ENCODE measurements at places on chromosomes 11 and 22.

- DNase-seq, result no peak
Observed at GRCh38 chr22:46242076-46242475, 8.0 kb downstream of the CDPF1 start.

DNA sequence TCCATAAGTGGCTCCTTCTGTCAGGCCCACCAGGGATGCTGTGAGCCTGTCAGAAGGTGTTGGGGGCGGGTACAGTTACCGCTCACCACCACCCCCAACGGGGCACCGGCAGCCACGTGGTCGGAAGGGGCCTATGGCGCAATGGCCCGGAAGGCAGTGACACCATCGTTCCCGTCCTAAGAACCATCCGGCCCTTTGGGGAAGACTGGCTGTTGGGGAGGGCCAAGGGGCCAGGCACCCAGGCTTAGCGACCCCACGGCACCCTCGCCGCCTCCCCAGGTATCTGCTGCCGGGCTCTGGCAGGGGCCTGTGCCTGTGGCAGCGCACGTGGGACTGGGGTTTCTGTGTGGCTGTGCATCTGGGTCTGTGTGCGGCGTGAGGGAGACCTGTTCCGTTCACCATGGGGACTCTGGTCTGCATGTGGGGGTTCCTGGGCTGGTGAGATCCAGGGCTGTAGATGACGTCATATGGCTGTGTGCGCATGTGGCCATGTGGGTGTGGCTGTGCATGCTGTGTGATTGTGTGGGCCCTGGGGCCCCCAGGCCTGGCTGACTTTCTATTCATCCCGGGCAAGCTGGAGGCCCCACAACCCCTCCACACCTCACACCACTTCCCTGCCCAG lies 717 bp downstream of the OSM start:
- peak; percentile 72 for DNase-seq

DNA sequence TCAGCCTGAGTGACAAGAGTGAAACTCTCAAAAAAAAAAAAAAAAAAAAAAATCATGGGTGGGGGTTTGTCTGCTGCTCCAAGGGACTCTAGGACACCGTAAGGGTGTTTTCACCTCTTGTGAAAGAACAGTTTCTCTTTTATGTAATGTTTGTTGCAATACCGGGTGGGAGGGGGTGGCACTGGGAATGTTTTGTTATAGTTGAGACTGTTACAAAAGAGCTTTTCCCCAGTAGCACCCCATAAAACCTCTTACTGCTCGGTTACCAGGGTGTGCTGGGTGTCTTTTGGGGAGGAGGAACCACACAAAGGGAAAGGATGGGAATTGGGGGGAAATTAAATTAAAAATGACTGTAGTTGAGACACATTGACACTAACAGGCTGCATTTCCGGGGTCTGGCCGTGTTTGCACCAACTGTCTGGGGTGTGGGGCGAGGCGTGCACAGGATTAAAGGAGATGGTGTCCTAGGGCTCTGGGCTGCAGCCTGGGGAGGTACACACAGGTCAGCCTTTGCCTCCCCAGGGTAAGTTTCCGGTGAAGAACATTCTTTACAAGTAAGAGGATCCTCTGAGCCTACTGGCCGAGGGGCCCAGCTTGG lies 1.6 kb downstream of the NFAM1 start:
- DNase-seq, result no peak

GRCh38 chr11:76073724-76074123 lies 132.6 kb downstream of the WNT11 start:
- DNase-seq, result no peak

- no peak for DNase-seq
Observed at GRCh38 chr11:22516111-22516510, 109.5 kb downstream of the FANCF start.

- DNase-seq, result no peak
Observed at GRCh38 chr11:67665541-67666302, 8.7 kb downstream of the ALDH3B2 start.

DNA sequence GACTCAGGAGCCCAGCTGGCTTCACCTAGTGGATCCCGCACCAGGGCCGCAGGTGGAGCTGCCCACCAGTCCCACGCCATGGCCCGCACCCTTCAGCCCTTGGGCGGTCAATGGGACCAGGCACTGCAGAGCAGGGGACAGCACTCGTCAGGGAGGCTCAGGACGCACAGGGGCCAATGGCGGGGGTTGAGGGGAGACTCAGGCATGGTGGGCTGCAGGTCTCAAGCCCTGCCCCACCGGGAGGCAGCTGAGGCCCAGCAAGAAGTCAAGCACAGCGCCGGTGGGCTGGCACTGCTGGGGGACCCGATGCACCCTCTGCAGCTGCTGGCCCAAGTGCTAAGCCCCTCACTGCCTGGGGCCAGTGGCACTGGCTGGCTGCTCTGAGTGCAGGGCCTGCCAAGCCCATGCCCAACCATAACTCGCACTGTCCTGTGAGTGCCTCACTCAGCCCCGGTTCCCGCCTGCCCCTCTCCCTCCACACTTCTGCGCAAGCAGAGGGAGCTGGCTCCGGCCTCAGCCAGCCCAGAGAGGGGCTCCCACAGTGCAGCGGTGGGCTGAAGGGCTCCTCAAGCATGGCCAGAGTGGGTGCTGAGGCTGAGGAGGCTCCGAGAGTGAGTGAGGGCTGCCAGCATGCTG lies 111.7 kb upstream of the PGR start:
- DNase-seq, result no peak

DNA sequence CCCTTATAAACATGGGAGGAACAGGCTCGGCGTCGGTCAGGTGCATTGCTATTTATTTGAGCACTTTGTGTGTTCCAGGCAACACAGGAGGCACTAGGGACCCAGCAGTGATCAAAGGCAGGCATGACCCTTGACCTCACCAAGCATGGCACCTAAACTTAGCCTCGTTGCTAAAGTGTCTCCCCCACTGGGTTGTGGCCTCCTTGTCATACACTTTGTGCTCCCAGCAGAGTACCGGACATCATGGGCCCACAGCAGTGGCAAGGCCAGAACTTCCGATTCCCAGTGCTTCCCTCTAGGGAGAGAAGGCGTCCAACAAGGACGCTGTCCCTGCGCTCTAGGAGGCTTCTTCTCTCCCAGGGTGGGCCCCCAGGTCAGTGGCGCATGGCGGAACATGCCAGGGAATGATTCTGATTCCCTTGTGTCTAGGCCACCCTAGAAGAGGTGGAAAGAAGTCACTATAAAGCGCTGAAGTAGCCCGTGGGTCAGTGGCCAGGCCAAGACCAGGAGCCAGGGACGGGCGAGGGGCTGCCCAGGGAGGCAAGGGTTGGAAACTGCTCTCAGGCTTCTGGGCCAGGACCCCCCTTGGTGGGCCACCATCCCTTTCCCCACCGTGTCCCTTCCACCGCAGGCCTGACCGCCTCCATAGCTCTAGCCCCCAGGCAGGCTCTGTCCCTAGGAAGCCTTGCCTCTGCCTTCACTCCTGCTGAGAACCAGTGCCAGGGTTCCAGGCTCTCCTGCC lies 19.7 kb downstream of the TOM1 start:
- DNase-seq, result no peak

- no peak for DNase-seq
Observed at GRCh38 chr11:41256041-41256440, 203.4 kb downstream of the LRRC4C start.

DNA sequence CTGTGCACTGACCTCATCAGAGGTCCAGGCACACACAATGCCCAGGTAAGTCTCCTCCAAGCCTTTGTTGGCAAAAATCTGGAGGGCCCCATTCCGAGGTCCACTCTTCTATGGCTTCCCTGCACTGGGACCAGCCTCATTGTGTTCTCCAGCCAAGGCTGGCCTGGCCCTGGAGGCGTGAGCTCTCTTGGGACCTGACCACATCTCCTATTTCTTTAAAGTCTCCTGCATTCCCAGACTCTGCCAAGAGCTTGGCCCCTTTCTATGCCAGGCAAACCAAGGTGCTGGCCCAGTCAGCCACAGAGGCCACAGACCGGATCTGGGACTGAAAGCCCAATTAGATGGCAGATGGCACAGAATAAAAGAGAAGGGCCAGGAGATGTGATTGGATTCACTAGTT lies 55.1 kb downstream of the C11orf58 start:
- no peak for DNase-seq

- DNase-seq, result no peak
Observed at GRCh38 chr22:44179196-44179988, 1.3 kb upstream of the PARVG start.

- no peak for DNase-seq
Observed at GRCh38 chr11:16786131-16786530, 47.7 kb downstream of the C11orf58 start.

GRCh38 chr11:120192831-120193625 lies 17.8 kb upstream of the OAF start:
- no peak for DNase-seq

GRCh38 chr22:43381693-43382092 lies 30.1 kb upstream of the MPPED1 start:
- DNase-seq, result no peak

GRCh38 chr22:38952281-38952993 lies 5.0 kb upstream of the APOBEC3A start:
- DNase-seq, result no peak

DNA sequence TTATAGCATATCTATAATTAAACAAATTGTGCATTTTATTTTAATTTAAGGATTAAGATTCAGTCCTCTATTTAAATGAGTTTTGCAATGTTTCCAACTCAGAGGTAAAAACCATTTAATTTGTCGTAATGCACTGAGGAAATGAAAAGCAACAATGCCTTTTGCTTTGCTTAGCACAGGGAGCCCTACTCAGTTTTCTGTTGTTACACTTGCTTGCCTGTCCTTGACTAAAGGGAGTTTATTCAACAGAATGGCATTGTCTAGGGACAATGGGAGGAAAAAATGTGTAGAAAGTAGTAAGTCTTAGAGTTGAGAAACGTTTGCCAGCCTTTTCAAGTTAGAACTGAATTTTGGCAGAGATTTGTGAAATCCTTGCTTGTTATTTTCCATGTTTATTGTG lies 734.2 kb upstream of the ANO3 start:
- DNase-seq, result no peak

DNA sequence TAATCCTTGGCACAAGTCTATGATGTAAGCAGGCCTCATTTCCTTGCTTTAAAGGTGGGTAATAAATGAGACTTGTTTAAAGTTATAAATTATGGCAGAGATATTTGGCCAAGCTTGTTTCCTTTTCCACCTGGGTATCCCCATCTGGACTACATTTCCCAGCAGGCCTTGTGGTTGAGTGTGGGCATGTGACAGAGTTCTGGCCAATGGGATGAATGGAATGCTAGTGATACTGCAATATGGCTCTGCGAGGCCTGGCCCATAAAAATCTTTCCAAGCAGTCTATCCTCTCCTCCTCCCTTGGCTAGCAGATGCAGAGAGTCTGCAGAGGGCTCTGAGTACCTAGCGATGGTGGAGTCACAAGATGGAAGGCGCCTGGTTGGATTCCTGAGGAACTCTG lies 102.5 kb downstream of the TIMP3 start:
- DNase-seq, result no peak

DNA sequence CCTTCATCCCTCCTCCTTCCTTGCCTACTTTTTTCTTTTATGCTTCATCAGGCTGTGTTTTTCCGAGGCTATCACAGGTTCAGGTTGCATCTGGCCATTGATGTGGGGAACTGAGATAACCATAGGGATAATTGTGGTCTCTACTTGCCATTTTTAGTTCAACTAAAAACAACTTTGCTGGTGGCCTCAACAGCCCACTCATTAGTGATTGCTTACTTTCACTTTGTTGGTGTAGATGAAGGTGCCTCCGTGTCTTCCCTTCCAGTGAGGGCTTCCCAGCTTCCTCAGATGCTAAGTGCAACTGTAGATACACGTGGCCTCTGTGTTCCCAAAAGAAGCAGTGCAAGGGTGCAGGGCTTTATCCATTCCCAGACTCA lies 35.0 kb downstream of the KCNJ1 start:
- no peak for DNase-seq

GRCh38 chr22:28137036-28137435 lies 218.0 kb upstream of the PITPNB start:
- no peak for DNase-seq

DNA sequence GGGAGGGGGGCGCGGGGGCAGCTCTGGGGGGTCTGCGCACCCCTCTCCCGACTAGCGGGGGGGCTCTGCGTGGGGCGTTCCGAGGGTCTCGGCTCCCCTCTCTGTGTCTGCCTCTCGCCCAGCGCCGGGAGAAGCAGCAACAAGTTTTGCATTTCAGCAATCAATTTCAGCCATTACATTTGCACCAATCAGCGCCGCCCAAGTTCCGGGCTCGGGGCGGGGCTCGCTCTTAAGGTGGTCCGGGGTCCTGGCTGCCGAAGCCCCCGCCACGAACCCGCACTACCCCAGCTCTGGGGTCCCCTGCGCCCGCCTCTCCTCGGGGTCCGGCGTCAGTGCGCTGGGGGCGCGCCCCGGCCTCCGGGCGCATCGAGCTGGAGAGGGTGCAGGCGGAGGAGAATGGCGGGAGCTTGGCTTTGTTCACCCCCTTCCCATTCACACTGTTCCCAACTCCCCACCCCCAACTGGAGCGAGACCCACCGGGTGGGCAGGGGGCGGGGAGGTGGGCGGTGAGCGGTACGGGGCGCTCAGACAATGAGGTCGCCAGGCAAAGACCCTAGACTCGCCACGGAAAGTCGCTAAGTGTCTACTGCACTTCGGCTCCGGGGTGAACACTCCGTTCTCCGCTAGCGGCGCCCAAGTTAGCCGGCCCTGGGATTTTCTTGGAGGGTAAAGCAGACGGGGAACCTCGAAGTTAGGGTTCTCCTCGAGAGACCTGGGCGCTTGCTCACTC lies at the start of gene MN1:
Gene MN1 (minus strand): TSS at position 141 of the 730 bp plus-strand sequence. CDS start 1,213 bp downstream, outside the sequence.
- DNase-seq, result peak; percentile 29

- DNase-seq, result no peak
Observed at GRCh38 chr11:78818201-78818600, 243.5 kb upstream of the NARS2 start.

Measured in stimulated activated CD8-positive, alpha-beta memory T cell treated with anti-CD3 and anti-CD28 coated beads, Interleukin-7, amount 100 ng/mL, for 1 hour (primary cell).